Neural progenitor cell (in vitro differentiated cells): ENCODE measurements at places on chromosomes 11 and 22.
A peak's percentile ranks its signal among the peaks of the same experiment; 100 is the strongest.

DNA sequence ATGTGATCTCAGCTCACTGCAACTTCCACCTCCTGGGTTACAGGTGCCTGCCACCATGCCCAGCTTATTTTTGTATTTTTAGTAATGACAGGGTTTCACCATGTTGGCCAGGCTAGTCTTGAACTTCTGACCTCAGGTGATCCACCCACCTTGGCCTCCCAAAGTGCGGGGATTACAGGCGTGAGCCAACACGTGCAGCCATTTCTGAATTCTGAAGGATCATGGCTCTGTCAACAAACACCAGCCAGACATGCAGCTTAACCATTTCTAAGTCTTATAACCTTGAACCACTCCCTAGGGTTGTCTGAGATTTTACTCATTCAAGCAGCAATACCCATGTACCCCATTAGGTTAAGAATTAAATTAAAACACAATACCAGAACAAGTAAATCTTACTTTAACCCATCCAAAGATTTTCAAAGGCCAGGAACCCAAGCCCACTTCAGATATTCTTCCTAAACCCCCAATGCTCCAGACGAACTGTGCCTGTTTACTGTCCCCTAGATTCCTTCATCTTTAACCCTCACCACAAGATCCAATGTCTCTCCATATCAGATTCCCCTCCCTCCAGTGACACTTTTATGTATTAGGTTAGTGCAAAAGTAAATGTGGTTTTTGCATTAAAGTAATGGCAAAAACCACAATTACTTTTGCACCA, 4.0 kb downstream of the RPS13 start:
- no peak for DNase-seq

- DNase-seq = no peak
Measured at GRCh38 chr11:78189174-78189724, 530 bp downstream of the USP35 start.

GRCh38 chr22:36744791-36745190, 31.1 kb downstream of the IFT27 start:
- DNase-seq = no peak

DNA sequence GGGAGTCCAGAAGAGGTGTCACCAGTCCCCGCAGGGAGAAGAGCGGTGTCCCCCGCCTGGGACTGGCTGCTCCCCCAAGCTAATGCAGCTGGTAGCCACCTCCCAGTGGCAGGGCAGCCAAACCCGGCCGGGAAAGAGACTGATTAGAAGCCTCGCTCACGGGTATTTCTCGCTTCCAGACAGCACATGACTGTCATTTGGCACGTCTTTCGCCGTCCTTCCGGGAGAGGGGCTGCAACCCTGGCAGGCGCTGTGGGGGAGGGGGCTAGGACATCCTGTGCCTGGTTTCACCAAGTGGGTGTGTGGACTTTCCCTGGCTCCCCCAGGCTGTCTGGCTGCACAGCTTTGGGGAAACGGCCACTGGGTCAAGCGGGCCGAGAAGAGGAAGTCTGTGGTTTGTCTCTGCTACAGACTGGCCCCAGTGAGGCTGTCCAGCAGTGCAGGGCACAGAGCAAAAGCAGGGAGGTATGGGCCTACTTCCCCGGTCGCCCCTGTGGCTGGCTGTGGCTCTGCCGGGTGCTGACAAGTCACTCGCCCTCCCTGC, 3.8 kb downstream of the CD81 start:
- DNase-seq = no peak

DNA sequence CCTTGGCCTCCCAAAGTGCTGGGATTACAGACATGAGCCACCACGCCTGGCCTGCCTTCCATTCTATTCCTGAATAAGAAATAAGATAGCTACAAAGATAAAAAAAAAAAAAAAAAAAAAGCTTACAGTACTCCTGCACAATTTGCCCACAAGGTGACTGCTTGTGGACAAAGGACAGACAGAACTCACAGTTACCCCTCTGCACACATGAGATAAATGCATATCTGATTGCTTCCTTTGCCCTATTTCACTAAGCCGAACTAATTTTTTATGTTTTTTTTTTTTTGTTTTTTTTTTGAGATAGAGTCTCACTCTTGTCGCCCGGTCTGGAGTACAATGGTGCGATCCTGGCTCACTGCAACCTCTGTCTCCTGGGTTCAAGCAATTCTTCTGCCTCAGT, 23.6 kb upstream of the HSPA8 start:
- DNase-seq = no peak

- DNase-seq = no peak
Measured at GRCh38 chr11:31960126-31960525, 130.7 kb upstream of the RCN1 start.

DNA sequence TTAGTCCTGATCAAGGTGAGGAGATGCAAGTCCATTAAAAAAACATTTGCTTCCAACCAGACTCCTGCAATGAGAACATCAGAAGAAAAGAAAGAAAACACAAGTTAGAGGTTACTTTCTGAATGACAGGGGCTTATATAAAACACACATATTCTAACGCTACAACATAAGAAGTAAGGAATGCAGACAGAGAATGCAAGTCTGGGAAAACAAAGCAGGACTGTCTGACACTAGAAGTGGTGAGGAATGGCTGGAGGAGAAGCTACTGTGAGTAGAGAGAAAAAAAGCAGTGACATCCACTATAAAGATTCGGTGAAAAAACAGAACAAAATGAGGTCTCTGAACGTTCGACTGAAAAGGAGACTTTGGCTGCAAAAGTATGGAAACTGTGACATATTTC, 12.3 kb downstream of the TMEM216 start:
- no peak for DNase-seq

GRCh38 chr11:76735841-76736240, 47.3 kb upstream of the TSKU start:
- DNase-seq = no peak

- DNase-seq = no peak
Measured at GRCh38 chr11:63504054-63504453, 1.8 kb upstream of the LGALS12 start.

DNA sequence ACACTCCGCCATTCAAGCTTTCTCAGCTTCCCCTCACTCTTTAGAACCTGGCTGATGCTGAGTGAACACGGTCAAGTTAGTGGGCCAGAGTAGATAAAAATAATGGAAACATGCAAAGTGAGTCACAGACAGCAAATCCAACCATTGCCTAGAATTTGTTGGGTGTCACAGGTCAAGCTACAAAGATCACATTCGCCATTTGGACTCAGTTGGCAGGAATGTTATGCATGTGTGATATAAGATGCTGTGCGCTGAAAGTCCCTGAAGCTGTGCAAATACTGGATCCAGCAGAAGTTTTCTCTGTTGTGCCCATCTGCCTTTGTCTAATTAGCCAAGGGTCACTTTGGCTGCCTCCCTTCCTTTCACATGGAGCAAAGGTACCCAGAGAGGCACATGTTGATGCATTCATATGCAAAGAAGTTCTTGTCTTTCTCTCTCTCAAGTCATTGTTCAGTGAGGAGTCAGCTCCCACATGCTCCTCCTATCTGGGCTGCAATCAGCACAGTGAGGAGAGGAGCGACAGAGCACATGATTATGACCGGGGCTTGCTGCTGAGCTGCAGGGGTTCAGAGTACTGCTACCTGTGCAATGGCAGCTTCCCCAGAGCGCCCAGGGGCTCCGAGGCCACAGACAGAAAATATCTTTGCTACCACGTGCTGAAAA, 39.7 kb downstream of the FLI1 start:
- DNase-seq = peak; percentile 81

DNA sequence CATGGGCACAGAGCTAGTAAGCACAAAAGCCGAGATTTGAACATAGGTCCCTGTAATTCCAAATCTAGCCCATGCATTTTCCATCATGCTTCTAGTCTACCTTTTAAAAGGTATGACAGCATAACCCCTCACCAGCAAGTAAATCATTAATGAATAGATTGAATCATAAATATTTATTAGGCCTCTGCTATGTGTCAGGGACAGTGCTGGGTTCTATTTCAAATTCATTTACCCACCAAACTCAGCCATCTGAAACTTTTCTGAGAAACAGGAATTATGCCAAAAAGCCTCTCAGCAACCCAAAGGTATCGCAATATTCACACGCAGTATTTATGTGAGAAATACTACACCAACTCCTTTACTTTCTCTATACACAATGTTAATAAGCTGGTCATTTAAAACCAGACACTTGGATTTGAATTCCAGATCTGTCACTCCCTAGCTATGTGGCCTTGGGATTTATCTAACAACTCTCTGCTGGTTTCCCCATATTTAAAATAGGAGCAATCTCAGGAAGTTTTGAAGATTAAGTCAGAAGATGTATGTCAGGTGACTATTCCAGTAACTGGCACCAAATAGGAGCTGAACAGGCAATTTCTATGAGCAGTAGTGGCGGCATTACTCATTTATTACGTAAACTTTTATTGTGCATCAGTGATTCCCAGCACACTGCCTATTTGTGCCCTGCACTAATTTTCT, 191.4 kb downstream of the TENM4 start:
- no peak for DNase-seq

- no peak for DNase-seq
Measured at GRCh38 chr11:78112582-78113275, 26.7 kb downstream of the ALG8 start.

DNA sequence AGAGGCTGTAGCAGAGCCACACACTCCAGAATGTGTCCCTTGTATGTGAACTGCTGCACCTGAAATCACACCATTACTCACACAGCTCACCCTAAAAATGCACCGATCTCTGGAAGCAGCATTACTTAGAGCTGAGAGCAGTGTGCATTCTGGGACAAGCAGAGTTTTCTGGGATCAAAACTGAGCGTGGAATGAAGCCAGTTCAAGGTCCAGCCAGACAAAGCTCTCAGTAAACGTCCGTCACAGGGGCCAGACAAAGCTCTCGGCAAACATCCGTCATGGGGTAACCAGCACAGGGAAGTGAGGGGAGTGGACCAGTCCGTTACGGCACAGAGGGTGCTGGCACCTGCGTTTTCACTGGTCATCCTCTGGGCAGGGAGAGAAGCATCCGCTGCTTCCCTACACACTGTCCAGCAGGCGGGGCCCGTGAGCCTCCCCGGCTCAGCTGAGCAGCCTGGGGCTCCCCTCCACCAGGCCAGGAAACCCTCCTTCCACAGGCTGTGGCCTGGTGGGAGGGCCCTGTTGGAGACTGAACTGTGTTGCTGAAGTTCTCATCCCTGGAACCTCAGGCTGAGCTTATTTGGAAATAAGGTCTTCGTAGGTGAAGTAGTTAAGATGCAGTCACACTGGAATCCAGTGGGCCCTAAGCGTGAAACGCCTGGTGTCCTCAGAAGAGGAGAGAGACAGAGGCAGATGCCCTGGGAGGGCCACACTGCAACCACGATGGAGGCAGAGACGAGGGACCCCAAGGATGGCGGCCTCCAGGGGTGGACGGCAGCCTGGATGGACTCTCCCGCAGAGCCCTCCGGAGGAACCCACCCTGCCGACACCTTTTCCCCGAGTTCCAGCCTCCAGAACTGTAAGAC, 883.9 kb downstream of the BRD1 start:
- DNase-seq = peak; percentile 68

- no peak for DNase-seq
Measured at GRCh38 chr11:72871119-72871518, 56.9 kb downstream of the ATG16L2 start.

DNA sequence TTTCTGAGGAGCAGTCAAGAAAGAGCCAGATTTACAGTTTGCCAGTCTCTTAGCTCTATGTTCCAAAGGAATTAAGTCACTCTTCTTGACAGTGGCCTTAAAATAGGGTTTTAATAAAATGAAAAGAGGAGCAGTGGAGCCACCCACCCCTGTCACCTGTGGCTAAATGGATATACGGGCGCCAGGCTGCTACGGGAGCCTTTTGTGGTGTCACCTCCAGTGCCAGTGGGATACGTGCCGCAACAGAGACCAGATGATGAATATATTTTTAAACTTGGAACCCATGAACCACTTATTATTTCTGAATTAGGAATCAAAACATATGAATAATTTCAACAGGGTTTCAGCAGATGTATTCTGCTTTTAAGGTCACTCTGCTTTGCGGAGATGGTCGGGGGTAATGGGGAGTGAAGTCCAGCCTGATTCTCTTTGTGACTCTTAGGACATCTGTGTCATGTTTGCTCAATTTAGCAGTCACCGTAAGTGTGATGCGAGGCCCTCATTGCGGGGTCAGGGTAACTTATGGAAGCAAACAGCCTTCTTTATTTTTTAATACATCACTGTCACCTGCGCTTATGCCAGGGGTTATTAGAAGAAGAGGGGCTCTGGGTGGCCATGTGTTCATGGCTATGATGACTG, 64.3 kb downstream of the ZBTB16 start:
- no peak for DNase-seq

DNA sequence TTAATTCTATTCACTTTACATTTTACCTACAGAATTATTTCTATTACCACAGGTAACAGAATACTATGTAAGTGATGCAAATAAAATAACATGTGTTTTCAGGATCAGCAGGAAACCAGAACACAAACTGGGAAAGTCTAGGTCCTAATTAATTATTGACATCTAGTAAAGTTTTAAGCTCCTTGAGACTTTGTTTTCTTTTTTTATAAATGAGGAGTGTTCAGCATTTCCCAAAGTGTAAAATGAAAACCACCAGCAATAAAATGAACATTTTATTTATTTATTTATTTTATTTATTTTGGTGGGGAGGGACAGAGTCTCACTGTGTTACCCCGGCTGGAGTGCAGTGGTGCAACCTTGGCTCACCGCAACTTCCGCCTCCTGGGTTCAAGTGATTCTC, 123.6 kb downstream of the ARHGAP42 start:
- DNase-seq = no peak

- no peak for DNase-seq
Measured at GRCh38 chr11:15909937-15910598, 446.3 kb downstream of the SOX6 start.

- DNase-seq = no peak
Measured at GRCh38 chr11:78325274-78325781, 92.3 kb downstream of the GAB2 start.

DNA sequence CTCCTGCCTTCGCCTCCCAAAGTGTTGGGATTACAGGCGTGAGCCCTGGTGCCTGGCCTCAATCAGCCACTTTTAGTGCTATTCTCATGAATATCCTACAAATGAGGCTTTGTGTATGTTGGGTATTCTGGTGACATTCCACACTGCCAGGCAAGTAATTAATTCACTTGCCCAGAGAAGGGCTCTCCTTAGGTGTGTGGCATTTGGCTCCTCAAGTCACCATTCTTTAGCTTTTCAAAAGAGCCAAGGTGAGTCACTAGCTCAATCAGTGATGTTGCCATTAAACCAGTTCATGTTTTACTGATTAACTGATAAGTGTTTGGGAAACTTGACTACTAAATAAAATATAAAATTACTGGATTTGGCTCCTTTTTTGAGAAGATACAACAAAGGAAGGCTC, 52.2 kb downstream of the SLC25A17 start:
- no peak for DNase-seq

- DNase-seq = no peak
Measured at GRCh38 chr11:96109331-96110030, 185.6 kb upstream of the MTMR2 start.

- DNase-seq = no peak
Measured at GRCh38 chr22:48323746-48324145, 1503.9 kb downstream of the BRD1 start.
